ENCODE measurements at places on chromosomes 13 and 19.

GRCh38 chr13:29846475-29847256 is 3.8 kb downstream of the UBL3 start:
- DNase-seq, result no peak

- DNase-seq, result no peak
Measured at GRCh38 chr19:55373306-55373992, 3.2 kb upstream of the TMEM190 start.

DNA sequence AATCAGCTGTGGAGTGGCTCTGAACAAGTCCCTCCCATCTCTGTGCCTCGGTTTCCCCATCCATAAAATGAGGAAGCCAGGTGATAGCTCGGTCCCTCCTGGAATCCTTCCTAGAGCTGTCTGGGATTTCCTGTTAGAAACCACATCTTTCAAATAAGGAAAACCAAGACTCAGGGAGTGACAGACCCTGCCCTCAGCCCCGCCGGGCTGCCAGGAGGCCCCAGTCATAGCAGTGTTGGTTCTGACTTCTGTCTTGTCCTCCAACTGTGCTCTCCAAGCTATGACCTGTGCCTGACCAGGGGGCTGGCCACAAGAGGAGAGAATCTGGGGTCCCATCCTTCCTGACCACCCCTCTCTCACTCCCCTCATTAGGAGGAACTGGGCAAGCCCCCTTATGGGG is 1.1 kb upstream of the SHD start:
- DNase-seq, result no peak

DNA sequence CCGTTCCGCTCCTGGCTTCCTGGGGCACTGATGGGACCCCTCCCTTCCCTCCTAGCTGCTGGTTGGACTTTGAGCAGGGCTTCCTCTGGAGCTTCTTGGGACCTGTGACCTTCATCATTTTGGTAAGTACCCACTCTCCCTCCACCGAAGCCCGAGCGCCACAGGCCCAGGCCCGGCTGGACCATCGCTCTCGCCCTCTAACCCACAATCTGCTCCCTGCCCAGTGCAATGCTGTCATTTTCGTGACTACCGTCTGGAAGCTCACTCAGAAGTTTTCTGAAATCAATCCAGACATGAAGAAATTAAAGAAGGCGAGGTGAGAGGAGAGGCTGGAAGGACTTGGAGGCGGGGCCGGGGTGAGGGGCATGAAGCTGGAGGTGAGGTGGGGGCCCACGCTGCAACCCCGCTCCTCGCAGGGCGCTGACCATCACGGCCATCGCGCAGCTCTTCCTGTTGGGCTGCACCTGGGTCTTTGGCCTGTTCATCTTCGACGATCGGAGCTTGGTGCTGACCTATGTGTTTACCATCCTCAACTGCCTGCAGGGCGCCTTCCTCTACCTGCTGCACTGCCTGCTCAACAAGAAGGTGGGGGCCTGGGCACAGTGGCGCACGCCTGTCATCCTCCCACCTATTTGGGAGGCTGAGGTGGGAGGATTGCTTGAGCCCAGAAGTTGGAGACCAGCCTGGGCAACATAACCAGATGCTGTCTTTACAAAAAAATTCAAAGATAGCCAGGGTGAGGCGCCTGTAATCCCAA is 12.3 kb downstream of the DDX39A start:
- DNase-seq, result no peak

DNA sequence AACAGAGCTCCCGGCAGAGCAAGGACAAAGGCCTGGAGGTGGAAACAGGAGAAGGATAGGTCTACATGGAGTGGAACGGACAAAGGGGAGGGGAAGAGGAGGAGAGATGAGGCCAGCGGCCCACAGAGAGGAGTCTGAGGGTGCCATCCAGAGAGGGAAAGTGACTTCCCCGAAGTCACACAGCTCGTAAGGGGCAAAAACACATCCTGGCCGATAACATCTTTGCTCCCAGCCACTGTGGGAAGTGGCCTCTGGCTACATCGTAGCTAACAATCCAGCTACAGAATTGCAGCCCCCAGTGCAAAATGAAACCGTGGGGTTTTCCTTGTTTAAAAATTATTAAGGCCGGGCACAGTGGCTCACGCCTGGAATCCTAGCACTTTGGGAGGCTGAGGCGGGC is 11.5 kb downstream of the PTPRS start:
- DNase-seq, result no peak

DNA sequence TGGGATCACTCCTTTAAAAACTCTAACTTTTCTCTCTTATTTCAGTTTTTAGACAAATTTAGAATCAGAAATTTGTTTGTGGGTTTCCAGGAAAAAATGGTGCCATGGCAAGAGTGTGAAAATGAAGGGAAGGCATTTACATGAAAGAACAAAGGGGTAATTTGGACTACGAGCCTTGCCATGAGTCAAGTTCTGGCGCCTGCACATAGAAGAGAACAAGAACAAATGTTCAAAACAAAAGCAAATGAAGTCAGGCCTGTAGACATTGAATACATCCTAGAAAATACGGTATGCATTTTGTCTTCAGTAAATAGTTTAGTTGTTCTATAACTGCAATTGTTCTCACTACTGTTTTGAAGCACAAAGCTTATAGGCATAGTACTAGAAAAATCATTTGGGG is 1390.5 kb downstream of the EFNB2 start:
- no peak for DNase-seq

DNA sequence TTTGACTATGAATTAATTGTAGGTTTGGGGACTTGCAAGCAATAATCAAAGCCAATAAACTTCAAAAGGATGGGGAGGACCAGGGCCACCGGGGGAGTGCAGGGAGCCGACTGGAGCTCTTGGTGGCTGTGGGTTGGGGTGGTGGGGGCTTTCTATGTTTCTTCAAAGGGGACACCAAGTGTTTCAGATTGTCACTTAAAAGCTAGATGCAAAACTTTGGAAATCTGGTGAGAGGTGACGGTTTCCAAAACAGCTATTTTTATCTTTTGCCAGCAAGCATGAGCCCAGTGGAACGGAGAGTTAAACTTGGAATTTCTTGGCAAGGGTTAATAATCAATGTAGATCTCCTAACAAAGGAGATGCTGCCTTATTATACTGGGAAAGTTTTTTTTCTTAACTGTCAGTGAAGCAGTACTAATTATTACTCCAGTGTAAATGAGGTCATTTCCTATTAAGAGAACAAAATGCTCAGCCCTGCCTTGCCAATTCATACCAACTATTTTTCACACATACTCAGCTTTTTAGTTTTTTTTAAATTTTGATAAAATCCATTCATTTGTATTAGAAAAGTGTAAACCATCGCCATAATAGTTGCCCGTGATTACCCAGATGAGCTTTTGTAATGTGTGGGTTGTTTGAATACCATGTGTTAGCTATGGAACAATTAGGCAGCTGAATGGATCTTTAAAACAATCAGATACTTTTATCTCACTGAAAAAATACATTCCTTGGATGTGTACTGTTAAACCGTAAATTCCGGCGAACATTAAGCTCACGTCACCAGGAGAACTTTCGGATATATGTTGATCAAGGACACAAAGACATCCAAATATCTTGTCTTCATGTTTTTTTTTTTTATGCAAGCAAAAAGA is 95.9 kb upstream of the ZNF536 start:
- DNase-seq, result no peak

- no peak for DNase-seq
Measured at GRCh38 chr13:97810152-97810551, 143.3 kb upstream of the IPO5 start.

- no peak for DNase-seq
Measured at GRCh38 chr19:51749979-51750378, 1.7 kb downstream of the FPR1 start.

DNA sequence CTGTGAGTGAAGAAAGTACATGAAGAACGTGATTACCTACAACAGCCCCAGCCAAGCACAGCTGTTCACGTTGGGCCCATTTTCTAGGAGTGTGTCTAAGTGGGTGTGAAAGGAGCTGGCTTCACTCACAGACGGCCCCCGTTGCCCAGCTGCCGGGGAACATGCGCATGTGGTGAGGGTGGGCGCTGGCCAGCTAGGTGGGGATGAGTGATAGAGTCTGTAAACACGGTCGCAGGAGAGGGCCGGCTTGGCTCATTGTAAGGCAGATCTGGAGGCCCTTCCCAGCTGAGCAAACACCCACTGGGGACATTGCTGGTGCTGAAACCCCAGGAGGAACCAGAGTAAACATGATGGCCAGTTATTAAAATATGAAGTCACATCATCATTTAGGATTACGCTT is 160.5 kb downstream of the TEX29 start:
- DNase-seq, result no peak

DNA sequence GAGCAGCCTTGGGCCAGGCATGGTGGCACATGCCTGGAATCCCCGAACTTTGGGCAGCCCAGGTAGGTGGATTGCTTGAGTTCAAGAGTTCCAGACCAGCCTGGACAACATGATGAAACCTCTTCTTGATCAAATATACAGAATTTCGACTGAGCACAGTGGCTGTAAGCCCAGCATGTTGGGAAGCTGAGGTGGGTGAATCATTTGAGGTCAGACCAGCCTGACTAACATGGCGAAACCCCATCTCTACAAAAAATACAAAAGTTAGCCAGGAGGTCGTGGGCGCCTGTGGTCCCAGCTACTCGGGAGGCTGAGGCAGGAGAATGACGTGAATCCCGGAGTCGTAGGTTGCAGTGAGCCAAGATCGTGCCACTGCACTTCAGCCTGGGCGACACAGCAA is 8.0 kb upstream of the NLRP7 start:
- DNase-seq, result no peak

GRCh38 chr19:46452186-46452585 is 19.2 kb downstream of the PNMA8A start:
- DNase-seq, result no peak

DNA sequence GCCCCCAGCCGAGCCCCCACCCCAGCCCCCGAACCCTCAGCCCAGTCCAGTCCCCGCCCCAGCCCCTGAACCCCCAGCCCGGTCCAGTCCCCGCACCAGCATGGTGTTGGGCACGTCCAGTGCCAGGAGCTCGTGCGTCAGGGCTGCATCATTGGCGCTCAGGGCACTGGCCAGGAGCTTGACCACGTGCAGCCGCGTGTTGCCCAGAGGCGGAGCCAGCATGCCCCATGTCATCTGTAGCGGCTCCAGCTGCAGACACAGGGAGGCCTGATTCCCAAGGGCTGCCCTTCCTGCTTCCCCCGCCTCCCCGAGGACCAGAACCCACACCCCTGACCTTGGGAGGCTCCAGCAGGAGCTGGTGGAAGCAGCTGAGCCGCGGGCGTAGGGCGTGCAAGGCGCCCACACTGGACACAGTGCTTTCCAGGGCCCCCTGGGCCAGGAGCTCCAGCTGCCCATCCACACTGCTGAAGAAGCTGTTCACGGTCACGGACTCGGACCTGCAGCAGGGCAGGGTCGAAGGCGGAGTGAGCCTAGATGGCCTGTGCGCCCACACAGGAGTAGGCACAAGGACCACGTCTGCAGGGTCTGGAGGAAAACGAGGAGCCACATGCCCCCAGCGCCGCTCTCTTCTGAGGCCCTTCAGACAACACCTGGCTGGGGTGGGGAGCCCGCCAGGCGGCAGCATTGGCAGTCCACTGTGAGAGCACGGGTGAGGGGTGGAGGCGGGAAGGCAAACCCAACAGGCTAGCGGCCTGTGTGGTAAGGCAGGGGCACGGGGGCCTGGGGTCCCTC is 12.8 kb upstream of the TMEM86B start:
- no peak for DNase-seq

- DNase-seq, result no peak
Measured at GRCh38 chr19:10214784-10215183, 16.3 kb downstream of the S1PR2 start.

- DNase-seq, result no peak
Measured at GRCh38 chr19:4062419-4063368, 4.0 kb downstream of the ZBTB7A start.

DNA sequence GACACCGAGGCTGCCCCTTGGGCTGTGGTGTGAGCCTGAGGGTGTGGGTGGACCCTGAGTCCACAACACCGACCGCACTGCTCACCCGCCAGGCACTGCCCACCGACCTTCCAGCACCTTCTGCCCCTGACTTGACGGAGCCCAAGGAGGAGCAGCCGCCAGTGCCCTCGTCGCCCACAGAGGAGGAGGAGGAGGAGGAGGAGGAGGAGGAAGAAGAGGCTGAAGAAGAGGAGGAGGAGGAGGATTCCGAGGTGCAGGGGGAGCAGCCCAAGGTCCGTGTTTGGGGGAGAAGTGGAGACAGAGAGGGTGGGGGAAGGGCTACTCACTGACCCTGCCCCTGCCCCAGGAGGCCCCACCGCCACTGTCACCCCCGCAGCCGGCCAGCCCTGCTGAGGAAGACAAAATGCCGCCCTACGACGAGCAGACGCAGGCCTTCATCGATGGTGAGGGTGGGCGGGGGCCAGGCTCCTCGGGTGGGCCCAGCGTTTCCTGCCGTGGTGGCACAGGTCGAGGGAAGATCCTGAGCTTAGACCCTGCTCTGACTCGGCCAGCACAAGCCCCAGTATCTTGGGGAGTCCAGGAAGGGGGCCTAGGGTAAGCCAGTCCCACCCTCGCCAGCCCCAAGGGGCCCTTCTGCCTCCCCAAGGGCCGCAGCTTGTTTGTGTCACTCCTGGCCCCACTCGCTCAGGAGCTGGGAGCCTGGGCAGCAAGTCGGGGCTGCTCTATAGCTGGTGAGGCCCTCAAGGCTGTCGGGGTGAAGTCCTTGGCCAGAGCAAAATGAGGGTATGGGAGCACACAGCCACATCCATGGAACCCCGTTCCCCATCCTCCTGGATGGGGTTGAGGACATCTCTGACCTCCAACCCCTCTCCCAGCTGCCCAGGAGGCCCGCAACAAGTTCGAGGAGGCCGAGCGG is 12.2 kb downstream of the PRKCSH start:
- no peak for DNase-seq

- DNase-seq, result no peak
Measured at GRCh38 chr19:2699413-2700140, 2.9 kb downstream of the GNG7 start.

GRCh38 chr19:9923440-9923839 is 12.9 kb downstream of the OLFM2 start:
- DNase-seq, result no peak

DNA sequence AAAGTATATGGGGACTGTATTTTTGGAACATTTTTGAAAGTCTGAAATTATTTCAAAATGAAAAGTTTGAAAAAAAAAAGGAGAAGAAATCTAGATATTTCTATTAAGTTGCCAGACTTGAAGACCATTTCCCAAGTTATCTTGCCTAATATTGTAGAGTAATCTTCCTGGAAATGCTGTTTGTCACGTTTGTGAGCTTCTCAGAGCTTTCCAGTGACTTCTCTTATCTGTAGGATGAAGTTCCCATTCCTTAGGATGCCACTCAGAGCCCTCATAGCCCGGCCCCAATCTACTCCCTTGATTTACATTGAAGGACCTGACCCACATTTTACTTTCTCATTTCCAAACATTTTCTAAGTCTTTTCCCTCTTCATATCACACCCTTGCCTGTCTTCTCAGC is 23.6 kb downstream of the CEACAM8 start:
- DNase-seq, result no peak

GRCh38 chr13:25375727-25376358 is 4.1 kb downstream of the ATP8A2 start:
- no peak for DNase-seq

GRCh38 chr19:30671367-30671619 is 299.1 kb downstream of the ZNF536 start:
- DNase-seq, result no peak

DNA sequence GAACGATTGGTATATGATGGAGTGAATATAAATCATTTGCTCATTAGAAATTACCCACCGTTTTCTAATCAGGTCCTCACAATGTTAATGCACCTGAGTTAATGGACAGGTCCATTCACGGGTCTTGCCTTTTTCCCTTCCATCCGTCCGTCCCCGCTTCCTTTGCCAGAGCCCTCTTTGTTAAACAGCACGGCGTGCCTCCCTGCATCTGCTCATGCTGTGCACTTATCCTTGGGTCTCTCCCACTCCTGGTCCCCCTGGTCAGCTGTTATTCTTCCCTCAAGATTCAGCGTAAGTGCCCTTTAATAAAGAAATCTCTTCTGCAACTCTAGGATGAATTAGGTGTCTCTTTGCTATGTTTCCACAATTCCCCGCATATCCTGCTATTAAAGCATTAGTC is 324.5 kb downstream of the DNAJC15 start:
- DNase-seq, result no peak
